ENCODE measurements at places on chromosomes 5 and 9. TPM values are rescaled to one million over a fixed set of nuclear protein-coding genes. Genes with fewer than 3 reads are reported as not detected.

ROPN1L gene
- total RNA-seq = 0.47 TPM

IARS1 gene
- 109 TPM for total RNA-seq

TLX3 gene
- total RNA-seq = not detected

GBGT1 gene
- total RNA-seq = 6.3 TPM

PSIP1 gene
- 188 TPM for total RNA-seq

DNA sequence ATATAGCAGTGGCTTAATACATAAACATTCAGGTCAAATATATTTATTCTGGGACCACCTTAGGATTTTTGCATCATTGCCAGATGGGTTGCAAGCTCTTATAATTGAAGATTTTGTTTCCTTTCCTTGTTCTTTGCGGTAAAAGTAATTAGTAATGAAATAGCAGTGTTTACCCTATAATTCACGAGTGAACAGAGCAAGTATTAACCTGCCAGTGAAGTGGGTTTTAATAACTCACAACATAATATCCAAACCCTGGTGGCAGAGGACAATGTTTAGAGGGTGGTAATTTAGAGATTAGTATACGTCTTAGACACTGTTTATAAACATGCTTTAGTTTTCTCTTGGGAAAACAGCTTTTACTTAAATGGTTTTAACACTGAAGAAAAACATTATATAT lies 11.8 kb downstream of the ARL14EPL start:
- DNase-seq = no peak

DNA sequence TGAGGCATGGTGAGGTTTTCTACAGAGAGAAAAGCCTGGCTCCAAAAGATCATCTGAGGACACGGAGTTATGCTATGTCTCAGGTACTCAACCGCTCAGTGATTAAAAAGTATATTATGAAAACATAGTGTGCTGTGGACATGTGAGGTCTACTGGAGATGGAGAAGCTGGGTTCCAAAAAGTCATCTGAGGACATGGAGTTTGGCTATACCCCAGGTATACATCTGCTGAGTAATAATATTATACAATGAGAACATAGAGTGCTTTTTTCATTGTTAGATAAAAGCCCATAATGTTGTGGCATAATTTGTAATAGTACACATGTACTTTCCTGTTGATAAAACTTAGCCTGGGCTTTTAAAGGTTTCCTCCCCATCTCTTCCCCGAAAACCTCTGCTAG lies 70.7 kb upstream of the SHISAL2B start:
- DNase-seq = no peak

GRCh38 chr9:81317223-81317622 lies 372.1 kb downstream of the TLE1 start:
- no peak for DNase-seq

GRCh38 chr9:97510797-97511654 lies 9.6 kb downstream of the TMOD1 start:
- DNase-seq = no peak

- no peak for DNase-seq
Observed at GRCh38 chr9:97110696-97111095, 71.8 kb upstream of the CTSV start.

- no peak for DNase-seq
Observed at GRCh38 chr9:98518556-98518955, 190.2 kb downstream of the GABBR2 start.
